ENCODE measurements at places on chromosomes 7 and 10. TPM values are rescaled to one million over a fixed set of nuclear protein-coding genes. Genes with fewer than 3 reads are reported as not detected.

Gene HYAL4
- total RNA-seq = not detected

Gene FAM180A
- 79.1 TPM for total RNA-seq

Gene CDNF
- 3.4 TPM for total RNA-seq

Gene ASAH2
- 14.0 TPM for total RNA-seq

Gene CALCR
- total RNA-seq = not detected

Gene UPF2
- total RNA-seq = 26.0 TPM

Gene COBL
- total RNA-seq = 1.6 TPM

Gene NUTM2E
- total RNA-seq = not detected

Gene MET
- total RNA-seq = 15.8 TPM

Gene PRF1
- total RNA-seq = 3.7 TPM

Gene CNPY1
- total RNA-seq = not detected

Gene CD36
- total RNA-seq = 94.8 TPM

- no peak for DNase-seq
Observed at GRCh38 chr10:11827414-11827813, 4.3 kb downstream of the PROSER2 start.

DNA sequence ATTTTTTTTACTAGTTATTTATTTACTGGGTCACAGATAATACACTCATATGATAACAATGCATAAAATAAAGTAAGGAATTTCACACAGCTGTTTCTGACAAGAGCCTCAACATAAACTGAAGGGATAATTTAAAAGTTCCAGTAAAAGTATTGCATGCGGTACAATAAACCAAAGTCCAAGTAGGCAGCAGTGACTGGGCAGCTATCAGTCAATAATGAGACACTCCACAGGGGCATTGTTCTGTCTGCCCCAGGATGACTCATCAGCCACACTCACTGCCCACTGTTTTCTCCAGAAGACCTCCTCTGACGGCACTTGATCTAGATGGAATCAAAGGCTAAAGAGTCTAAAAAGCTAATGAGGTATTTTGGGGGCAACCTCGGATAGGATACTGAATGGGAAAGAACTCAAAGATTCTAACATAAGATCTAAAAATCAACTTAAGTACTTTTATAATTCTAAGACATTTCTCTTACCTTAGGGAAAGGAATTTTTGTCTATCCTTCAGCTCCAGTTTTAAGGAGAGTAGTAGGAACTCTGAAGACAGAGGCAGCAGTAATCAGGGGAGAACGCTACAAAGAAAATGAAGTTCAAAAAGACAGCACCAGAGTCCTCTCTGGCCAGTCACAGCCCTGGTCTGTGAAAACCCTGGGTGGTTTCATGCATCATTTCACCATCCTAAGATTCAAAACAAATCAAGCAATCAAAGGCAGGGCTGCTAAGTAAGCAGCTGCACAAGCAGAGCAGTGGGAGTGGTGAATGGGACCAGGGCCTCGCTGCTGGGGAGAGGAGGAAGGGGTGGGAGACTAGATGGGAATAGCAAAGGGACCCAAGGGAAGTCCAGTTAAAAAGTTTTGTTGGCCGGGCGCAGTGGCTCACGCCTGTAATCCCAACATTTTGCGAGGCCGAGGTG is 175.1 kb downstream of the AVL9 start:
- DNase-seq = no peak

- no peak for DNase-seq
Observed at GRCh38 chr7:72042855-72043254, 369.3 kb downstream of the CALN1 start.

DNA sequence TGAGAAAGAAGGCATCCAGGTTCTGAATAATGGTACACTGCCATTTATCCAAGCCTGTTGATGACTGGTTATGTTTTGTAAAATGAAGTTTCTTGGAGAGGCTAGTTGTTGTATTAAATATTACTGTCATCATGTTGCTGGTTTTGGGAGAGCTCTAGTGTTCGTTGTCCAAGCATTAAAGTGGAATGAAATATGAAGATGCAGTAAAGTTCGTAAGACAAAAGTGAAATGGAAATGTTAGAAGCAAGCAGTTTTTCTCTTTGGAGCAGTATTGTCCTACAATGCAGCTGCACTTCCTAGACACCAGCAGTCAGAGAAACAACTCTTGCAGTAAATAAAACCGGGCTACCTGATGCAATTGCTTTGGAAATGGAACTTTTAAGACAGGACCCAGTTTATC is 156.8 kb upstream of the FZD1 start:
- no peak for DNase-seq

DNA sequence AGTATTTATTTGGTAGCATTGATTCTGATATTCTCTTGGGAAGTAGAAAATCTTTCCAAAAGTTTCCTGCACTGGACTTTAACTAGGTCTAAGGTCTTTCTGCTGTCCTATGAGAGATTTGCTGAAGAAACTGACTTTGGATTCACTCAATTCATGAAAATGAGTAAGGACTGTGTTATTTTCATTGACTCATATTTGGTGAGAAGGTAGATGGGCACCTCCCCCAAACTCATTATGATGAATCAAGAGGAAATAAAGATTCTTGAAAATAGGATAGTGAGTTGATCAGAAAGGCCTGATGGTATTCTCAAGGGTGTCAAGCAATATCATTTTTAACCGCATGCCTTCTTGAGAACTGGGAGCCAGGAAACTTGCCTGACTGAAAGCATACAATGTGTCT is 110.3 kb downstream of the RNF133 start:
- no peak for DNase-seq

DNA sequence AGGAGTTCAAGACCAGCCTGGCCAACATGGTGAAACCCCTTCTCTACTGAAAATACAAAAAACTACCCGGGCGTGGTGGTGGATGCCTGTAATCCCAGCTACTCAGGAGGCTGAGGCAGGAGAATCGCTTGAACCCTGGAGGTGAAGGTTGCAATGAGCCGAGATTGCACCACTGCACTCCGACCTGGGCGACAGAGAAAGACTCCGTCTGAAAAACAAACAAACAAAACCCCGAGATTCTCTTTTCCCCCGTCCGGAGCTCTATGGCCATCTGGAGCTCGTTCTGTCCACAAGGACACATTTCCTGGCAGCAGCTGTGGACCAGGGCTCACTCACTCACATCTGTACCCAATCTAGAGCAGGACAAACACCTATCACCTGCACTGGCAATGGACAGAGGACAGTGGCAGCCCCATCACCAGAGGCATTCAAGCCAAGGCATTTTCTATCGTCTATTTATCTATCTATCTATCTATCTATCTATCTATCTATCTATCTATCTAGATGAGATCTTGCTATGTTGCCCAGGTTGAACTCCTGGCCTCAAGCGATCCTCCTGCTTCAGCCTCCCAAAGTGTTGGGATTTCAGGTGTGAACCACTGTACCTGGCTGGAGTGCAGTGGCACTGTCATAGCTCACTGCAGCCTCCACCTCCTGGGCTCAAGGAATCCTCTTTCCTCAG is 167.1 kb upstream of the TNRC18 start:
- no peak for DNase-seq

DNA sequence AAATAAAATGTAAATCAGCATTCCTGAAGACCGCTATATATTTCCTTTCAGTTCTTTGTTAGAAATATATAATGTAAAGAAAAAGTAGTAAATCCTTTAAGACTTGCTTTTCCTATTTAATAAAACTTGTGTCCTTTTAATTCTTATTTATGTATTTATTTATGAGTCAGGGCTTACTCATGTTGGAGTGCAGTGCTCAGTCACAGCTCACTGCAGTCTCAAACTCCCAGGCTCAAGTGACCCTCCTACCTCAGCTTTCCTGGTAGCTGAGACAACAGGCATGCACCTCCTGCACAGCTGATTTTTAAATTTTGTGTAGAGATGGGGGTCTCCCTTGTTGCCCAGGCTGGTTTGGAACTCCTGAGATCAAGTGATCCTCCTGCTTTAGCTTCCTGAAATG is 724.5 kb downstream of the ANKRD7 start:
- DNase-seq = no peak

DNA sequence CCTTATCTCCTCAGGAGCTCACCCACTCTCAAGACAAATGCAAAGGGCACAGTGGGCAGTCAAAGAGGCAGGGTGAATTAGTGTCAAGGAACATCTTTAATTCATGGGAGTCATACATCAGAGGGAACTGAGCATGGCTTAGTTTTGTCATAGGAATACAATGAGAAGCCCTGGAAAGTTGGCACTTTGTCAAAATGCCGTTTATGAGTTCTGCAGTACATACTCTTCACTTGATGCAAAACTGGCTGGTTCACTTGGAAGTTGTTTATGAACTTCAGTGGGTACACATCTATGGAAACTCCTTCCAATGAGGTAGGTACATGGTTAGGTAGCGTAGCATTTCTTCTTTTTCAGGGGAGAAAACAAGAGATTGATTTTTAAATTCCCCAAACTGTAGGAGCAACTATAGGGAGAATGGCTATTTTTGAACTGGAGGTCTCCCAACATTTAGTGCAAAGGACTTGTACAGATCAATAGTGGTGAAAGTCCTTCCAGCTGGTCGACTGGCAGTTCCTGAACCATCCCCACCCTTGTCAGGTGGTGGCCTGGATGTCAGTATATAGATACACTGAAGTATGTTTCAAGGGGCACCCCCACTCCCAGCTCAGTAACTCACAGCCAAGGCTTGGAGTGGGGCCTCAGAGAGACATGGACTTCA is 580.5 kb downstream of the REEP3 start:
- DNase-seq = no peak

GRCh38 chr10:42816912-42817311 is 34.3 kb downstream of the BMS1 start:
- DNase-seq = no peak

DNA sequence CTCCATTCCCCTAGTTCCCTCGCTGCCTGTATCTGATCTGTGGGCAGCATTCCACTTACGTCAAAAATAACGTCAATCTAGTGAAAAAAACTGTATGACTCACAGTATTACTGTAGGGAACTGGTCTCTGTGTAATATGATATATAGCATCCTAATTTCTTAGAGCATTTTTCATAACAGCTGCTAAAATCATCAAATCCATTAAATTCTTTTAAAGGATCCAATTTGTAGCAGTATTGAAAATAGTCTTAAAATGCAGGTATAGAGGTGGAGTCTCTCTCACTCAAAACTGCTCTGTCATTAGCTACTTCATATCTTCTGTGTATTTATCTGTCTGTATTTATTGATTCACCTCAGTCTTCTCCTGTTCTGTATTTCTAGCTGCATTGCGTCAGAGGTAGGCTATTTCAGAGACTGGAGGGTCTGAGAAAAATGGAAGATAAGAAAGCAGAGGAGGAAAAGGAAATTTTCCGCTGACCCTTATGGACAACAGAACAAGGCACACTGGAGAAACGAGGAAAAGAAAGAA is 59.9 kb downstream of the PON1 start:
- no peak for DNase-seq

GRCh38 chr7:105935250-105935649 is 27.8 kb upstream of the CDHR3 start:
- no peak for DNase-seq

DNA sequence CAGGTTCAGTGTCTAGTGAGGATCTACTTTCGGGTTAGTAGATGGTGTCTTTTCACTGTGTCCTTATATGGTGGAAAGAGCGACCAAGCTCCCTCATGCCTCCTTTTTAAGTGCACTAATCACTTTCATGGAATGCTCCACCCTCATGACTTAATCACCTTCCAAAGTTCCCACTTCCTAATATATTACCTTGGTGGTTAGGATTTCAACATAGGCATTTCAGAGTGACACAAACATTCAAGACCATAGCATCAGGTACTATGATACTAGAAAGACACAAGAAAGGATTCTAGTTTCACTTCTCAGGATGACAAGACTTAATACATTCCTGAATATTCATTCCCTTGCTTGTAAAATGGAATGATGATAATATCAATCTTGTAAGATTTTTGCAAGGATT is 119.1 kb upstream of the FAM3C start:
- DNase-seq = no peak

DNA sequence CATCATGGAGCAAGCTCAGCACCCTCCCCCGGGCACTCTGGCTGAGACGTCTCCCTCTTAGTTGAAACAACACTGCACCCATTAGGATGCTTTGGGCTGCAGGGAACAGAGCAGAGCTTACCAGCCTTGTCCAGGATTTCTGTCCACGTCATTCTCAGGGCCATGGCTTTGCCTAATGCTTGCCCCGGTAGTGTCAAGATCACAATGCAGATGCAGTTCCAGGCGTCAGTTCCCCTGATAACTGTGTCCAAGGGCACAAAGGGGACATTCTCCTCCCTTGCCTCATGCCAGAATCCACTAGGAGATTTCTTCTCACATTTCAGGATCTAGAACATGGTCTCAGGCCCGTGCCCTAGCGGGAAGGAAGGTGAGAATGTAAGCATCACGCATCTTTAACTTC is 17.2 kb upstream of the GRB10 start:
- no peak for DNase-seq

DNA sequence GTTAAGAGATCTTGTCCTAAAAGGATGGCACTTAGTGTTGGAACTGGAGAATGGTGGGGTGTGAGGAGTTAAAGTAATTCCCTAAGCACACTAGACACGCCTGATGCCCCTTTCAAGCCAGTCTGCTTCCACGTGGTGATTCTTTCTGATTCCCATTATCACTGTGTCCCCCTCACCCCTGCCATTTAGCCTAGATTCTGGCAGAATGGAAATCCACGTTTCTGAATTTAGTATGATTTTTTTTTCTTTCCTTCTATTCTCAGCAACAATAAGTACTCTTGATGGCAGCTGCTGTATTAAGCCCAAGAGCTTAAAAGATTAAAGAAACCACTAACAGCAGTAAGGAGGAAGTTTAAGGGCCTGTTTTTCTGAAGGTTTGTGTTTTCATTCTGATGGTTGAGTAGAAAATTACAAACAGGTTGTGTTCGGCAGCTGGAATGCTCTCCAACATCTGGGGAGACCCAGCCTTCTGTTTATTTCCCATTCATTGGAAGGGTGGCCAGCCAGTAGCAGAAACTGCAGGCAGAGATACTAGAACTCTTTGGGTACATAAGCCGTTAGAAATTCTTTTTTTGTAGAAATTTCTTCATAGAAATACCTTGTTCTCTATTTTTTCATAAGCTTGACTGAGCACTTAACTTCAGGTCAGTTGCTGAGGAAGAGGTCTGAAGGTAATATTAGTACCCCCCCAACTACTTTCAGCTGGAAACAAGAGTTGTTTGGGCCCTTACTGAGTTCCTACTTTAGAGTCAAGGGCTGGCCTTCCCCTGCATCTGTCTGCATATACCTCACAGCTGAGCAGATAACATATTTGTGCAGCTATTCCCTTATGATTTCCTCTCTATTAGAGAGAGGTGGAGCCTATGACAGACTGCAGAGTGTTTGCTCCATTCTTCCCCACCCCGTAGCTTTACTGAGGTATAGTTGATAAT is 355.1 kb downstream of the AUTS2 start:
- no peak for DNase-seq

GRCh38 chr7:158054081-158054480 is 533.5 kb downstream of the PTPRN2 start:
- DNase-seq = no peak

DNA sequence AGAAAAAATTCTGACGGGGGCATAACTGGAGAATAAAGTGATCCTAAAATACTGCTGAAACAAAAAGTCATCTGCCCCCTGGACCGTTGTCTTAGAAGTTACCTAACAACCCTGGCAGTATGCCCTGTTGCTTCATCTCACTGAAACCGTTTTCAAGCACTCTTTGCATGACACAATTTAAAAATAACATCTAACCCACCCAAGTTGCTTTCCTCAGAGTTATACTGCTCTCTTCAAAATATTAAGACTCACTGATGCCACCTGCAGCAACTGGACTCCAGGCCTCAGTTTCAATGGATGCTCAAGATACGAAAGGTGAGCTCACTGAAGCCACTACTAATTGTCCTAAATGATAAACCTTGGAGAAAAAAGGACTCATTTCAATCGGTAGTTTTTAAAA is 57.4 kb downstream of the CDK6 start:
- DNase-seq = no peak
